H7 (cell line): ENCODE measurements at places on chromosomes 2 and 18. TPM values are rescaled to one million over a fixed set of nuclear protein-coding genes. Genes with fewer than 3 reads are reported as not detected.

TRIP12 gene
- total RNA-seq: 74.9 and 89.8 TPM in 2 replicates

C1GALT1C1L gene
- not detected in 2 replicates for total RNA-seq

DNA sequence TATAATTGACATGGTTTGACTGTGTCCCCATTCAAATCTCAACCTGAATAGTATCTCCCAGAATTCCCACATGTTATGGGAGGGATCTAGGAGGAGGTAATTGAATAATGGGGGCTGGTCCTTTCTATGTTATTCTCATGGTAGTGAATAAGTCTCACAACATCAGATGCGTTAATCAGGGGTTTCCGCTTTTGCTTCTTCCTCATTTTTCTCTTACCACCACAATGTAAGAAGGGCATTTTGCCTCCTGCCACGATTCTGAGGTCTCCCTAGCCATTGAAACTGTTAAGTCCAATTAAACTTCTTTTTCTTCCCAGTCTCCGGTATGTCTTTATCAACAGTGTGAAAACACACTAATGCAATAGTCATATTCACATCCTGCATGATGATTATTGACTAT, 1073.3 kb upstream of the CDH2 start:
- no peak for DNase-seq

DNA sequence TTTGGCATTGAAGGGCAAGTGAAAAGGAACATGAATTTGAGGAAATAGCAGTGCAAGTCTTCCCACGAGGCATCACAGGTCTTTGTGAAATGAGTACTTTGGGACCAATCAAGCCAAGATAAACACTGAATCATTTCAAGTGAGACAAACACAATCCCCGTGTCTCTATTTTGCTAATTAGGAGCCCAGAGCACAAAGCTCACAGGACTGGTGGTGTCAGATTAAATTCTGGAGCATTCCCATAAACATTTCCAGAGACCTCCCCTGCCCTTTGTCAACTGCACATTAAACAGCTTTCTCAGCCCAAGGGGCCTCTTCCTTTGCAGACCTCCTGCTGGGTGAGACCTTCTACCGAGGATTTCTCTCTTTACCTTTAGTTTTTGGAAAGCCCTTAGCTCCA, 50.7 kb downstream of the DAPL1 start:
- DNase-seq: no peak

ASIC4 gene
- total RNA-seq: 0.07 and 1.2 TPM in 2 replicates

GRCh38 chr2:55158111-55158814, 73.8 kb downstream of the CLHC1 start:
- DNase-seq: no peak

GPR35 gene
- 0.07 TPM in 1 of 2 replicates, not detected in the other for total RNA-seq

DNA sequence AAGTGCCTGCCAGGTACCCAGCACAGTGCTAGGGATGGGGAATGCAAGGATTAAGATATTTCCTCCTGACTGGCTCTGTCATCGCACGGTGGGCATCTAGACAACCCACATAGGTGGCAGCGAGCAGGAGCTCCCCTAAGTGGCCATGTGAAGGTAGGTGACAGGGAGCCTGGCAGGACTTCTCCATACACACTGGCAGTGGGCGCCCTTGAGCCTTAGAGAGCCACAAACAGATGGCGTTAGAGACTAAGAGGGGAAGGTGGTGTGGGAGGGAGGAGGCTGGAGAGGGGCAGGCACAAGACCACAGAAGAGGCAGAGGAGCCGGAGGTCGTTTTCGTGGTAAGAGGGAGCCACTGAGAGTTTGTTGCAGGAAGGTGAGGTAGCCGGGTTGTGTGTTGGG, 15.2 kb downstream of the PRELID3A start:
- peak; percentile 59 for DNase-seq

- no peak for DNase-seq
Measured at GRCh38 chr2:78994789-78995188, 30.7 kb upstream of the REG3G start.

- DNase-seq: no peak
Measured at GRCh38 chr2:240164586-240164985, 24.1 kb upstream of the OTOS start.

DNA sequence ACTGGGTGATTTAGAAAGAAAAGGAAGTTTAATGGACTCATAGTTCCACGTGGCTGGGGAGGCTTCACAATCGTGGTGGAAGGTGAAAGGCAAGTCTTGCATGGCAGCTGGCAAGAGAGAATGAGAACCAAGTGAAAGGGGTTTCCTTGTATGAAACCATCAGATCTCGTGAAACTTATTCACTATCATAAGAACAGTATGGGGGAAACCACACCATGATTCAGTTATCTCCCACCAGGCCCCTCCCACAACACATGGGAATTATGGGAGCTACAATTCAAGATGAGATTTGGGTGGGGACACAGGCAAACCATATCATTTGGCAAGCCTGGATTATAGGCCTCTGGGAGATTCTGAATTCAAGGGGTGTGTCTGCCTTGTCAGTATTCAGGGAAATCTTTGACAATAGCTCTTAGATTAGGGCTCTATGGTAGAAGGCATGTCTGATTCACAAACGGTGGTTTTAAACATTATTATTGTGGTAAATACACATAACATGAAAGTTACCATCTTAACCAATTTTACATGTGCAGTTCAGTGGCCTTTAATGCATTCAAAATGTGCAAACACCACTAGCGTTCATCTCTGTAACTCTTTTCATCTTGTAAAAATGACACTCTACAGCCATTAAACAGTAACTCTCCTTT, 15.3 kb upstream of the PLB1 start:
- DNase-seq: no peak

MALT1 gene
- 18.9 and 28.6 TPM in 2 replicates for total RNA-seq

- no peak for DNase-seq
Measured at GRCh38 chr2:6554466-6554865, 311.2 kb downstream of the CMPK2 start.
